ENCODE measurements at places on chromosomes 1 and 21. TPM values are rescaled to one million over a fixed set of nuclear protein-coding genes. Genes with fewer than 3 reads are reported as not detected.

Gene PARP1
- total RNA-seq, result 126 TPM

Gene CCT3
- total RNA-seq, result 641 TPM

GRCh38 chr1:246417152-246417812 lies 89.8 kb downstream of the SMYD3 start:
- peak; percentile 17 for DNase-seq

DNA sequence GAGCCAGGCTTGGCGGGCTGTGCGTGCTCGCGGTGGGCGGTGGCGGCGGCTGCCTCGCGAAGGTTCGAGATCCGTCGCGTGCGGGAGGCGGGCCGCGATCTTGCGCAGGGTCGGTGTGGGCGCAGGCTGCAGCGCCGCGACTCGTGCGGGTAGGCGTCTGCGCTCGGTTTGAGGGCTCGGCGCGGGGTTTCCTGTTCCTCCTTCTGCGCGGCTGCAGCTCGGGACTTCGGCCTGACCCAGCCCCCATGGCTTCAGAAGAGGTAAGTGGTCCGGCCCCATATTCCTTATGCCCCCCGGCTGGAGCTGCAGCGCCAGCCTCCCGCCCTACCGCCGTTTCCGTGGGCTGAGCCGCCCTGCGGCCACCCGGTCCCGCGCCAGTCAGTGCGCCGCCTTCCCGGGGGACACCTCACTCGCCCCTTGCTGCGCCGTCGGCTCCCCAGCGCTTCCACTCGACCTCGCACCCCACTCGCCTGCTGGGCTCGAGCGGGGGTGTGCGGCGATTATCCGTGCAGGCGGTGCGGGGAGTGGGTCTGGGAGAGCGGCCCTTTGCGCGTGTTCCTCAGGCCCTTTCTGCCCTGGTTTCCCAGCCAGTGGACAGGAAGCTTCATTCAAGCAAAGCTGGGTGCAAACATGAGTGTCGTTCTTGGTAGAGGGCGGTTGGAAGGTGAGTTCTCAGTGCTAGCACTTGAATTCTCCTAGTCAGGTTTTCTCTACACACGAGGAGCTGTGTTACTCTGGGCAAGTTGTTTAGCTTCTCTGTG lies at the start of gene CACYBP:
Gene CACYBP, plus strand, starts transcription at position 12 of the 761 bp plus-strand sequence. Its CDS starts 234 bp downstream, at position 246.
- DNase-seq, result peak; percentile 50

- no peak for DNase-seq
Measured at GRCh38 chr1:171863531-171863930, 22.2 kb downstream of the DNM3 start.

DNA sequence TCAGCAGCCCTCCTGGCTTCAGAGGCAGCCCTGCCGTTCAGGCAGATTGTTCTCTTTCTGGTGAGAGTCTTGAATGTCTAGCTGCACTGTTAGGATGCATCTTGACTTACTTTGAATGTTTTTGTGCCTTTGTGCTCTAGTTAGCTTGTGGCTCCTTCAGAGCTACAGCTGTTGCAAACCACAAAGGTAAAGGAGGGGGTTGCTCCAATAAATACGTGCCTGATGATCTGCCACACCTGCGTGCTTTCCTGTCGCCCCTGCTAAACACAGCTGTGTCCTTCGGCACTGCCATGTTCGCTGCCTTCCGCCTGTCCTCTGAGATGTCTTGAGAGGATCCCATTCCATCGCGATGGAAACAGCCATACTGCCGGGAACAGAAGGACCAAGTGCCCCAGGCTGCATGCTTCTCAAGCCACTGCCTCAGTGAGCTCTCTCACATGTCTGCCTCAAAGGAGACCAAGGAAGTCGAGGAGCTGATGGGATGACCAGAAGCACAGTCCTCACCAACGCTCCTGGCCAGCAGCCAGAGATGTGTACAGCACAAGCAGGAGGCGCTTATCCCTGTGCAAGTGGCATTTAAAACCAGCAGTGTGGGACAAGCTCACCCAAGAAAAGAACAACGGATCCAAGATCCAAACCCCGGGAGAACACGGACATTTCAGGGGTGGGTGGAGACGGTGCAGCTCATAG lies 12.0 kb upstream of the SMIM12 start:
- no peak for DNase-seq

GRCh38 chr1:119083980-119084379 lies 56.5 kb downstream of the WARS2 start:
- DNase-seq, result peak; percentile 2
